ENCODE measurements at places on chromosomes 16 and 17.

DNA sequence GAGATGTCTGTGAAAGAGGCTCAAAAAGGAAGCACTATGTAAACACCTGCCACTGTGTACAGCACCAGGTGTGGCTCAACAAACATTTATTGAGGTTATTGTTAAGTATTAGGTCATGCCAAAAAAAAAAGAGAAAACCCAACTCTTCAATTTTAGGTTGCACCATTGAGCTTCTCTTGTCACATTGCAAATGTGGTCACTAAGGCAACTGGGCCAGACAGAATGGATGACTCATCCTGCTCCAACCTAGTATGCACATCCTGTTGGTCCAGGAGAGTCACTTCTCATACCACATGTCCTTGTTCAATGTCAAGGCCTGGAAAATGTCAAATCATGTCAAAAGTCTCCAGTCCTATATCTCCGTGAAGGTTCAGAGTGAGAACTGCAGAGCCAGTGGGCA, 25.0 kb downstream of the HOXB1 start:
- DNase-seq, result peak; percentile 97

GRCh38 chr16:88722784-88723506, 16.6 kb downstream of the CTU2 start:
- DNase-seq, result no peak

- no peak for DNase-seq
Measured at GRCh38 chr17:51813140-51813783, 345.3 kb downstream of the CA10 start.

DNA sequence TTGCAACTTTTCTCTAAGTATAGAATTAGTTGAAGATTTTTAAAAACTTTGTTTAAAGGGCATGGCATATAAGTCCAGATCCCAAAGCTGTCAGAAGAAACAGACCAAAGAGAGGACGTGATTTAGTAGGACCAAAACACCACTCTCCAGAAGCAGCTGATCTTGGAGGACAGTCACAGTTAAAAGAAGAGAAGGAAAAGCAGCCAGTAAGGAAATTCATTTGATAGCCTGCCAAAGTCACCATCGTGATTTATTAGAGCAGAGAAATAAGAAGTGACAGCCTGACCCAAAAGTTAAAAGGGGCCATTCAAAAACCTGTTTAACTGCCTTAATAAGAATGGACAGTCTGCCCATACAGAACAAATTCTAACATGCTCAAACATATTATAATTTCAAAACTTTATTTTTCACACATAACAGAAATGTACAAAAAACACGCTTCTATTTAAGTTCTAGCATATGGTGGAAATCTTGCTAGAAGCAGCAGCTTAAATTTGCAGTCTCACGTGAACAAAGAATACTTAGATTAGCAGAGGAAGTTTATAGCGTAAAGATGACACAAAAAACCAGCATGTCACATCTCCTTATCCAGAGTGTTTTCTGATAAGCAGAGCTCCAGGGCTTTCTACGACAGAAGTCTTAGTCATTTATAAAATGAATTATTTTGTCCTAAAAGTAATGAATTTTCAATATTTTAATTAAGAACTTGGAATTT, 37.2 kb downstream of the TXNDC11 start:
- DNase-seq, result no peak

- DNase-seq, result no peak
Measured at GRCh38 chr17:17557796-17558195, 33.7 kb downstream of the PEMT start.

- peak; percentile 82 for DNase-seq
Measured at GRCh38 chr16:88686439-88687253, at the start of gene SNAI3. Gene SNAI3 (minus strand): TSS chr16:88686507. CDS start chr16:88686406, 101 bp downstream.

GRCh38 chr16:26791169-26791568, 275.6 kb upstream of the C16orf82 start:
- no peak for DNase-seq

DNA sequence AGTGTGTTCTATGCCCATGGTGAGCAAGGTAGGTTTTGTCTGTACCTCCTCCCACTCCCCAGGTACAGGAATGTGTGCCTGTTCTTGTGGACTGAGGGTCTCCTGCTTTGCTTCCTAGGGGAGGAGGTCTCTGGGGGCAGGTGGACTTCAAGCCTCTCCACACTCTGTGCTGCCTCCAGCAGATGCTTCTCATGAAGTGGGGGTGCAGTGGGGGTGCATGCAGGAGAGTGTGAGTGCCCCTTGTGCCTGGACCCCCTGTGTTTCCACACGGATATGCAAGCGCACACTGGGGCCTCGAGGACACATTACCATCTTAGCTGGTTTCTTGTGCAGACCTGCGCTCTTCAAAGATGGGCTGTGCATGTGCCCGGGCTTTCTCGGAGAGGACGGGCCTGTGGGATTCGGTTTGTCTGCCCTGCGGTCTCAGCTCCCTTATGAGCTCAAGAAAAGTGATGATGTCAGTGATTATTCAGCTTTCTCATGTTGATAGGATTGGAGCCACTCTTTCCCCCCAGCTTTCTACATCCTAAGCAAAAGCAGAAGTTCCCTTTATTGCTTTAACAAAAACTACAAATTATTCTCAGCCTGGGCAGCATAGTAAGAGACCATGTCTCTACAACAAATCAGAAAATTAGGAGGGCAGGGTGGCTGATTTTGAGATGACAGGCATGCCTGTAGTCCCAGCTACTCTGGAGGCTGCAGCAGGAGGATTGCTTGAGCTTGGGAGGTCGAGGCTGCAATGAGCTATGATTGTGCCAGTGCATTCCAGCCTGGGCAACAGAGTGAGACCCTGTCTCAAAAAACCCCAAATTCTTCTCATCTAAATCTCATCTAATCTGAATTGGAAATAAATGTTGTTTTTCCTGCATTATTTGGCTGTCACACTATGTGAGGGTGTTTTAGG, 86.8 kb downstream of the RPTOR start:
- no peak for DNase-seq

DNA sequence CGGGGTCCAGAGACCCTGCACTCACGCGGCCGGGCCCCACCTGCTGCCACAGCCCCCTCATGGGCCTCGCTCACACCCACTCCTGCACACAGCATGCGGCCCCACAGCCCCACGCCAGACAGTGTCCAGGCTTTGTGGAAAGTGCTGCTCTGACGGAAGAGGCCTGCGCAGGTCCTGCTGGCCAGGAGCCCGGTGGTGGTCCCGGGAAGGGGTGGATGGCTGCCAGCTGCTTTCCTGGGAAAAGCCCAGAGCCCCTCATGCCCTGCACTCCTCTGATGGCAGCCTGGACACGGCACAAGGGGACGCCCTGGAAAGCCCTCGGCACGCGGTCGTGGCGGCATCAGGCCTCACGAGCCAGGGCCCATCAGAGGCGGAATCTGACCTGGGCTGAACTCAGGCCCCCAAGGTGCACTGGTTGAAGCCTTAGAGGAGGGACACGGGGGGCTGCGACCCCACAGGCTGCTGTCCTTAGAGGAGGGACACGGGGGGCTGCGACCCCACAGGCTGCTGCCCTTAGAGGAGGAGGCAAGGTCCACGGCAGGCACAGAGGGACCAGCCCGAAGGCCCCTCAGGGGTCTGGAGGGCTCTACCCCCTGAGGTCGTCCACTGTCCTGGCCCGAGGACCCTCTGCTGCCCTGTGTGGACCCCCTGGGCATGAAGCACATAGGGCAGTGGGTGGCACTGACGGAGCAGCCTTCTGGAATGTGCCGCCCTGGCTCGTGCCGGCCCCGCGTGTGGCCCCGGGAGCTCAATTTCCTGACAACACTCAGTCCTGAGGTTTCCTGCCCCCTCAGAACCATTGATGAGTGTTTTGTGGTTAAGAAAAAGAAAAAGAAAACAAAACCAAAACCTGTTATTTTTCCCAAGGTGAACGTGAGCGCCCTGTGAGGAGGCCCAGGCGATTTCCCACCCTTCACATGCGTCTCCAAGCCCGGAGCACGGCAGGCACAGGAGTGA, 22.1 kb downstream of the SOX8 start:
- no peak for DNase-seq

- DNase-seq, result no peak
Measured at GRCh38 chr17:214881-215331, 33.5 kb upstream of the DOC2B start.

DNA sequence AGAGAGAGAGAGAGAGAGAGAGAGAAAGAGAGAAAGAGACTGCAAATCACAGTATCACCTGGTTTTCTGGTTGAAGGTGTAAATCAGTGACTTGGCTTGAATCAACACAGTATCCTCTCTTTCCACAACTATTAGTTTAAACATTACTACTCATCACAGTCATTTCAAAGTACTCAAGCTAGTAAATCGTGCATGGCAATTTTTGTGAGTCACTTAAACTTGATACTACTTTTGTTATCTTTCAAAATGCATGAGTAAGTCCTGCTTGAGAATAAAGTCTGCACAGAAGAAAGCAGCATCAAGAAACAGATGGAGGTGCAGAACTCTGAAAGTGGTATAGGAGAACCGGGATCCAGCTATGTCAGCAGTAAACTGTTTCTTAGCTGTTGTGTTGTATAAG, 535.4 kb downstream of the CDH8 start:
- DNase-seq, result no peak

GRCh38 chr16:4684763-4685162, 8.6 kb upstream of the NUDT16L1 start:
- DNase-seq, result no peak

DNA sequence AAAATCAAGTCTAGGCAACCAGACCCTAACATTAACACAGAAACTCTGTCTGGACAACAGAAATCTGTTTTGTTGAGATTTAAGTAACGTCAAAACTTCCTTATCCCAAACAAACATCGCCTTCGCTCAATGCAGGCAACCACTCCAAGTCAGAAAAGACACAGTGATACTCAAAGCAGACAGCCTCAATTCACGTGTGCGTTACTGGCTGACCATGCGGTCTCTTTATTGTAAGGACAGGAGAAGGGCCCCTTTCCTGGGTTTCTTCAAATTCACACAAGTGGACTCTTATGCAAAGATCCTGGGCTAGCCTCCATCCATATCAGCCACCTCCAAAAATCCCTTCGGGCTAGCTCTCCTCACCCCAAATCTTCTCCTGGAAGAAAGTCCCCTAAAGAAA, 467.7 kb downstream of the SOX9 start:
- no peak for DNase-seq

DNA sequence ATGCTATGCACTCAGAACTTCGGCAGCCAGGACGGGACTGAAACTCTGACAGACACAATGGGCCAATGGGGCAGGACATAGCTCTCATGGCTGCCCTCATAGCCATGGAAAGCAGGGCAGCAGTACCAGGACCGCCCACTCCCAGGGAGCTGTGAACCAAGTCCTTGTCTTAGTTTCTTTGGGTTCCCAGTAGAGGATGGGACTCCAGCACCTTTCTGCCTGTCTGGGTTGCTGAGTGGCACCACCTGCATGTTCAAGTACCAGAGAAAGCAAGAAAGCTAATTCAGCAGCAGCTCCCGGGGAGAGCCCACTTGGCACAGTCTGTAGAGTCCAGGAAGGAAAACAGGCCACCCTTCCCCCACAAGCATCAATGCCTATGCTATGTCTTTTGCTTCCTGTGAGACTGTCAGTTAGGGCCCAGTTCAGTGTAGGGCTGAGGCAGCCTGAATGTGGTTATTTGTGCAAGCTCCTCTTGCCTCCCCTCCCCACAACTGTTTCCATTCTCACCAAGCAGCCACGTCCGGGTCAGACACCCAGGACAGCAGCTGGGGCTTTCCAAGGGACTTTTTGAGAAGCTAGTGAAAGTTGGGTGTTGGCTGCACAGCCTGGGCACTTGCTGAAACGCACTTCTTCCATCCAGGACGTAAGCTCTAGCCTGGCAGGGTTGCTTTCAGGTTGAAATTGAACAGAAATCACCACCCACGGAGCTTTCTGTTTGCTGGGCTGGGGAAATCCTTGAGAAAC, 7.8 kb downstream of the SUPT4H1 start:
- no peak for DNase-seq

DNA sequence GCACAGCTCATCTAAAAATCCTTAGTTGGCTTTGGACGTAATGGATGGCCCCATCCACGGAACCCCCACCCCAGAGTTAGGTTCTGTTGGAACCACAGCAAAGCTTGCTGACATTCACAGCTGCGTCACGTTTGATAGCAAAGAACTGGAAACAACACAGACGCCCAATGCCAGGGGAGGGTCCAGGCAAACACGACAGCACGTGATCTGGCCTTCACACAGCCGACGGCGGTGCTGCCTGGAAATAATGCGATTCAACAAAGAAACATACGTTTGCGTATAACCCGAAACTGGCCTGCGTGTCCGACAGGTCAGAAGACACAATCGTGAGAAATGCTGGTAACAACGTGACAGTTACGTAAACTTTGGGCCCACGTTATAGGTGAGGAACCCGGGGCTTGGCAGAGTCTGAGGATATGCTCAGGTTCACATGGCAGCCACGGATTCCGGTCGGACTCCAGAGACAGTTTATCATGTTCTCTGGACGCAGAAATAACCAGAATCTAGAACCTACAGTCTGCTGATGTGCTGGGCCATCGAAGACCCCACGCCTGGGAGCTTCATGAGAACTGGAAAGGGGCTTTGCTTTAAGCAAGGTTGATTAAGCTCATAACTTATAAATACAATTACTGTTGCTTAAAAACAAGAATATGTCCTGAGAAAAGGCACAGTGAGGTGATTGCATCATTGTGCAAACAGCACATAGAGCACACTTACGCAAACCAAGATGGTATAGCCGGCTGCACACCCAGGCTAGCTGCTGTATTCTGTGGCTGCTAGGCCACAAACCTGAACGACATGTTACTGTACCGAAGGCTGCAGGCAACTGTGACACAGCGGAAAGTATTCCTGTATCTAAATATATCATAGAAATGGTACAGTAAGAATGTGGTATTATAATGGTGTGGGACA, 70.4 kb downstream of the RPH3AL start:
- no peak for DNase-seq

DNA sequence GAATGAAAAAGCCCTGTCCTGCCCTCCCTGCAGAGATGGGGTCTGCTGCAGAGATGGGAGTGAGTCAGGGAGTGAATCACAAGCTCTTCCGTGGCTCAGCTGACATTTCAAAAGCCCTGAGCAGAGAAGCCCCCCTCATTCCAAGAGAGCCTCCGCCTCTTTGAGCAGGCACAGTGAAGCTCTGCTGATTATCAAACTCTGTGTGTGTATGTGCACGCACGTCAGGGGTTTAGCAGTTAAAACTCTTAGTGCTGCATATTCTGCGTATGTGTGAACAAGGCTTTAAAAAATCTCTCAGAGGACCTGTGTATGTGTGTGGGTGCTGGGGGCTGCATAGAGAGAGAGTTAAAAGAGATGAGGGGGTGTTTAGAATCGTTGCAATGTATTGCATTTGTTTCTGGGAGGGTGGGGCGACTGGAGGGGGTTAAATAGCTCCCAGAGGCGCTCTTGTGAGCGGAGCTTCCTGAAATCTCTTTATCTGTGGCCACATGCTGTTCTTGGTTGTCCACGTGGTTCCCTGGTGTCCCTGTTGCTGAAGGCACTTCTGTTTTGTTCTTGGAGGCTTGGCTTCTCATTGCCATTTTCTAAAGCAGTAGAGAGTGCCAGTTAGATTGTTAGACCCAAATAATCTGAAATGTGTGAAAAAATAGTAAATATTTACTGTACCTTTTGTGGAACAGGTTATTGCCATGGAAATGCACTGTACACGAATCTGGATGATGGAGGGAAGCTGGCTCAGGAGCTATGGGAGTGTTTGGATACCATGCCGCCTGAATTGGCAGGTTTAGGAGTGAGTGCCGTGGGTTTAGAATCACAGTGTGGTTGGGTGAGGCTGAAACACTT, 116.6 kb downstream of the PRKCB start:
- peak; percentile 81 for DNase-seq

Data from NCI-H345 (cell line).